NCI-H1436 treated with DMSO at 0.1 percent for 48 hours (cell line): ENCODE measurements at places on chromosomes 6 and 20.

DNA sequence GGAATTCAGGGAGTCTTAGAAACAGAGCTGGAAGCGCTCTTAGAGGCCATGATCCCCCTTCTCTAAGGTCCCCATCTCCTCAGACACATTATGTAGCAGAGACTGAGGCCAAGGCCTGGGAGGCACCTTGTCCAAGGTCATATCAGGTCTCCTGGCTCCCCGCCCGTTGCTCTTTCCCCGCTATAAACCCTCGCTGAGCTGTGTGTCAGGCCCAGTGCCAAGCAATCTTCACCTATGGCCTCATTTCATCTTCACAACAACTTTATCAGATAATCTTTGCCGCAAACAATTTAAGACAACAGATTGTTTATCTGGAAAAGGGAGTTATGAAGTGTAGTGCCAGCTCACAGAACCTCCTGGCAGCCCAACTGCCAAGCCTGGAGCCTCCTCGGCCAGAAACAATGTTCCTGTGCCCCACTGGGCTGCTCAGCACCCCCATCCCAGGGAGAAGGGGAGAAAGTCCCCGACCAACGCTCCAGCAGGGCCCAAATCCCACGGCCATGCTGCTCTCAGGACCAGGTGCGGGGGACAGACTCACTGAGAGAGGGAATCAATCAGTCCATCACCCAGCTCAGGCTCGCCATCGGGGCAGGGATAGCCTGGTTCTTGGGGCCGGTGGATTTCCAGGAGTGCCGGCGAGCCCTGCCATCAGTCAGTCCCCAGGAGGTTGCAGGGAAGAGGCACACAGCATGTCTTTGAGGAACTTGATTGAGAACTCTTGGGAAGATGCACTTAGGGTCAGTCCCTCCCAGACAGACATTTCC is 16.9 kb upstream of the FANCE start:
- DNase-seq = no peak

DNA sequence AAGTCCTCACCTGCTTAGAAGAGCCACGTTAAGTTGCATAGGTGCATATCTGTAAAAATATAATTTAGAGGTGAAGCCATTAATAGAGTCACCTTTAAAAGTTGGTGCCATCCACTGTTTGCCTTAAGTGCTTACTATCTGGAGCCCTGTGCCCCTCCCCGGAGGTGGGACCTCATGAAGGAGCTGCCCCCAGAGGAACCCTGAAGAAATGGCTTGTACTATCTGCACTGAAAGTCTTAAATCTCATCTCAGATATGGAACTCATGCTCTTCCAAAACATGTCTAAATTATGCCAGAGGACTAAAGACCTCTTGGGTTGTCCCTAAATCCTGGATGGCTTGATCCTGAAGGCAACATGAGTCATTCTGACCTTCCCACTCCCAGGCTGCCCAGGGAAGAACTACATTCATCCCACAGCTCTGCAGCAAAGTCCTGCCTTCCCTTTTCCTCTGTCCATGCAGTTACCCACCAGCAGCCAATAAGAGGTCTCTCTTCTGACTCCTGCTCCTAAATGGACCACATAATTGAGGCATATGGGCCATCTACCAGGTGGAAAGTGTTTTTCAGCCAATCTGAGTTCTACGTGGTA is 85.3 kb downstream of the ASXL1 start:
- DNase-seq = no peak

GRCh38 chr6:126123226-126123625 is 136.9 kb downstream of the TRMT11 start:
- DNase-seq = no peak

GRCh38 chr6:88492824-88493223 is 326.7 kb upstream of the CNR1 start:
- no peak for DNase-seq

GRCh38 chr6:132410830-132411229 is 9.6 kb upstream of the MOXD1 start:
- DNase-seq = no peak

DNA sequence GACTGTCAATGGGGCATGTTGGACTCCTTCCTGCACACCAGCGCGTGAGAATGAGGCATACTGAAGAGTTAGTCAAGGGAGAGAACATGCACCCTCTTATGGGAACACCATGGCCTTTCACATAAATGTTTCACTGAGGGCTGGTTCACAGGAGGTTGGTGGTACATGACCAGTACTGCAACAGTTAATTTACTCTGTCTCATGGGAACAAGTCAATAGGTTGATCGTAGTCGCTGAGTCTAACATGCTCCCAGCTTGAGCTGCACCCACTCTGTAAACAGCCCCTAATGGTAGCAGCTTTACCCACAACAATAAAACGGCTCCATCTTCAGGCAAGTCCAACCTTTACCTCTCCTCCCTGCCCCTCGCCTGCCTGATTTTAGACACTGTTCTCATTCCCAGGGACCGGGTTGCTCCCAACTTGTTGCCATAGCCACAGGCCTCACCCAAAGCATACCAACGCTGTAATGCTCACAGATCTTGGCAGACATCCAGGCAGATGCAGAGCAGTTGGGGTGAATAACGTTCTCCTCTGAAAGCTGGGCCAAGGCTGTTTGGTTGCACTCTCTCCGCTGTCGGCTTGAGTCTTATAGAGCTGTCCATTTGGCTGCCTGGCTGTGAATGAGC is 111.3 kb downstream of the LY86 start:
- peak; percentile 71 for DNase-seq

- no peak for DNase-seq
Observed at GRCh38 chr6:26354162-26354561, 10.8 kb upstream of the BTN3A2 start.

- peak; percentile 36 for DNase-seq
Observed at GRCh38 chr20:62203378-62204030, 16.6 kb downstream of the HRH3 start.

- no peak for DNase-seq
Observed at GRCh38 chr6:143877584-143878271, 13.5 kb downstream of the ZC2HC1B start.

- DNase-seq = no peak
Observed at GRCh38 chr6:11921017-11921438, 91.1 kb upstream of the HIVEP1 start.

DNA sequence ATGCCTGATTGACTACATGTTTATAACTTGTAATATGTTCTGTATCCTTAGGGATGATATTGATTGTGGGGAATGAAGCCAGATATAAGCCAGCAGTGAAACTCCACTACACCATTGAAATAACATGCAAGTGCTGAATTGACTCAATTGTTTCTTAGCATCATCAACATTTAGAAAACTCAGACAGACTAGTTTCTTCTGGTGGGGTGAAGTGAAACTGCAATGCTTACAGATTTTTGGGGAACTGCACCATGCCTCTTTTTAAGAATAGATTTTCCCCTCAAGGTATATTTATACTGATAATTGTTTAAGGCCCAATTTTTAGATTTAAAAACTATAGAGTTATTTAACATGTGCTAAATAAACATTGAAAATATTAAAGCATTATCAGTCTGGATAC is 1044.6 kb upstream of the EYS start:
- DNase-seq = no peak

GRCh38 chr20:31831211-31831610 is 12.1 kb downstream of the MYLK2 start:
- no peak for DNase-seq

- DNase-seq = no peak
Observed at GRCh38 chr6:100850174-100850573, 31.0 kb downstream of the ASCC3 start.

GRCh38 chr20:46624946-46625345 is 26.3 kb downstream of the SLC13A3 start:
- DNase-seq = no peak

GRCh38 chr6:157020398-157020797 is 243.2 kb downstream of the ARID1B start:
- no peak for DNase-seq

GRCh38 chr20:51284871-51285270 is 257.6 kb downstream of the NFATC2 start:
- no peak for DNase-seq

DNA sequence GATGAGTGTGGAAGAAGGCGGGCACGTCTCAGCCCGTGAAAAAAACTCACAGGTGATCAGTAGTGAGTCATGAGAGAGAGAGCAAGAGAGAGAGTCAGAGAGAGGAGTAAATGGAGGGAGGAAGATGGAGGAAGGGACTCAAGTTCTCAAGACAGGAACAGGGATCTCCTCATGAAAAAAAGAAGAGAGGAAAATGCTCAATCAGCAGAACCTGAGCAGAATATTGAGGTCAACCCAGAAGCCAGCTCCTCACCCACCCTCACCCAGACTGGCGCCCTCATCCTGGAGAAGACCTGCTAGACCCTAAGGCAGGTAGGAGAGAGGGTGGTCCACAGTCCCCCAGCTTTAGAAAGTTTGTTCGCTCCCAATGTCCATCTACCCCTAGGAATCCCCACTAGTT is 4.8 kb downstream of the UBD start:
- no peak for DNase-seq

- DNase-seq = no peak
Observed at GRCh38 chr20:23298155-23298554, 52.4 kb upstream of the NXT1 start.

DNA sequence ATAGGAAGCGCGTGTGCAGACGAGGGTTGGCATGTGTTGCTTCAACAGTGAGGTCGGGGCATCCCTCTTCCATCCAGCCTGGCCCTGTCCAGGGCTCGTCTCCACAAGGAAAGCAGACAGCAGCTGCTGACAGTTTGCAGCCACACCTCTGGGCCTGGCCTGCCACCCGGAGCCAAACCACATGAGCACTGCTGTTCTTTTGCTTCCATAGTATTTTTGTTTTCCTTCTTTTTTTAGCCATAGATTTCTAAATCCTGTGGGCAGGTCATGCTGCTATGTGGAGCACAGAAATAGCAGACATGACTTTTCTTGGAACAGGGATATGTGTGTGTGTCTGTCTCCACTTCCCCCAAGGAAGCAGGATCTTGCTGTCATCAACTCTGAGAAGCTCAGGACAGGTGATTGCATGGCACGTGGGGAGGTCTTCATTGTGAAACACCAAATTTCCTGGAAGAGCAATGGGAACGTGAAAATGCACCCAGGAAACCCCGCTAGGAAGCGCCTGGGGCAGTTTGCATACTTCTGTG is 167.4 kb downstream of the DTNBP1 start:
- DNase-seq = no peak

DNA sequence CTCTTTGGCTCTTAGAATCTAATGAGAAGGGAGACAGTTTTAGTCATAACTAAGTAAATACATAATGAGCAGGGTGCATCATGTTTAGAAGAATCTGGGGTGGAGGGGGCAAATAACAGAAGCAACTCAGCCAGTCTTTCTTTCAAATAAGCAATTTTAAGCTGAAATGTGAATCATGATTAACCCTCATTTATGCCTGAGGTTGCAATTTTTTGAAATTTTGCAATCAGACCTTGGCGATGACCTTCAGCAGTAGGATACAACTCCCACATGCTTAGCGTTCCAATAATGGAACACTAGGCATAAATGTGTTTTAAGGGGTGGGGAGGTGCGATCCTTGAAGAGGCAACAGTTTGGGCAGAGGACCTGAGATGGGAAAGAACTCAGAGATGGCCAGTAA is 30.6 kb downstream of the TMEM14B start:
- no peak for DNase-seq

GRCh38 chr6:131001111-131001736 is 61.8 kb downstream of the EPB41L2 start:
- no peak for DNase-seq

GRCh38 chr20:41572010-41572572 is 46.1 kb downstream of the CHD6 start:
- DNase-seq = no peak

DNA sequence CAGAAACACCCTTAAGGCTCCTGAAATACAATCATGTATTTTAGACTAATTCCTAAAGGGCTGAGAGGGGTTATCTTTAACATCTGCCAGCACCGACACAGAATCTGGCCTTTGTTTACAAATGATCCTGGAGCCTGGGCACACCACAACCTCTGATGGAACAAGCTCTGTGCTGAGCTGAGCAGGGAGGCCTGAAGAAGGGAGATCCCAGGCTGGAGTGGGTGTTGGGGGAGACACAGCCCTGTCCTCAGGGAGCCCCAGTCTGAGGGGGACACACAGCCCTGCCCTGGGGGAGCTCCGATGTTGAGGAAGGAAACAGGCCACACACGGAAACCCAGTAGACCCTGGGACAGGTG is 130.5 kb downstream of the VEGFA start:
- DNase-seq = no peak

GRCh38 chr6:30013291-30013922 is 47.7 kb upstream of the POLR1H start:
- no peak for DNase-seq
